SK-N-DZ (cell line): ENCODE measurements at places on chromosomes 13 and 19.

GRCh38 chr19:29881386-29881785, 60.7 kb upstream of the URI1 start:
- no peak for DNase-seq

GRCh38 chr13:24071423-24072075, 89.0 kb upstream of the SPATA13 start:
- DNase-seq = no peak

- DNase-seq = no peak
These were observed 159.0 kb upstream of the IRS2 start for GRCh38 chr13:109945206-109945960.

GRCh38 chr19:12880551-12881171, 588 bp downstream of the DNASE2 start:
- no peak for DNase-seq

DNA sequence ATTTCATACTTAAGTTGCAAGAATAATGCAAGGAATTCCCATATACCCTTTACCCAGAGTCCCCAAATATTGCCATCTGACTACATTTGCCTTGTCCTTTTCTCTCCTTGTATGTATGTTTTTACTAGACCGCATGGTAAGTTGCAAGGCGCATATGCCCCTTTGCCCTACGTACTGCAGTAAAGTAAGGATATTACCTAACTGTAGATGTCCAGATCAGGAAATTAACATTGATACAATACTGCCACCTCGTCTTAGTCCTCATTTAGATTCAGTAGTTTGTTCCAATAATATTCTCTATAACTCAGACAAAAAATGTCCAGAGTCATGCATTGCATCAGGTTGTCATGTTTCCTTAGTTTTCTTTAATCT, 9.3 kb downstream of the SAFB start:
- no peak for DNase-seq

GRCh38 chr19:9323919-9324583, at the start of gene ZNF559:
ZNF559 (plus strand) TSS chr19:9324179; CDS start chr19:9338550, 14,371 bp downstream.
- DNase-seq = peak; percentile 94

DNA sequence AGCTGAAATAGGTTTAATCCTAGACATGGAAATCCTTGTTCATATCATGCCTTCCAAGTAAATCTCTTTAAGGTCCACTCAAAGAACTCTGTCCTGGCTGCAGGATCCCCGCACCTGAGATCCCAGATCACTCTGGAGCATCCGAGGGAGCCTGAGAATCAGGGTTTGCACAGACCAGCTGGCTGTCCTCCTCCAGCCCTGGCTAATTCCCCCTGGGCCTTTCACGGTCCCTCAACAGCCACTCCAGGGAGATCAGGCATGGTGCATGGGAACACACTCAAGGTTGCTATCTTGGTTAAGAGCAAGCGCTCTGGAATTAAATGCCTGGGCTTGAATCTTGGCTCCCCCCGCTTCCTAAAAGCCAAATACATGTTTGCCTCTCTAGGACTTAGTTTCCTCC, 130.8 kb downstream of the IRS2 start:
- DNase-seq = peak; percentile 30
